AG08395 (cell line): ENCODE measurements at places on chromosomes 2 and 18.

DNA sequence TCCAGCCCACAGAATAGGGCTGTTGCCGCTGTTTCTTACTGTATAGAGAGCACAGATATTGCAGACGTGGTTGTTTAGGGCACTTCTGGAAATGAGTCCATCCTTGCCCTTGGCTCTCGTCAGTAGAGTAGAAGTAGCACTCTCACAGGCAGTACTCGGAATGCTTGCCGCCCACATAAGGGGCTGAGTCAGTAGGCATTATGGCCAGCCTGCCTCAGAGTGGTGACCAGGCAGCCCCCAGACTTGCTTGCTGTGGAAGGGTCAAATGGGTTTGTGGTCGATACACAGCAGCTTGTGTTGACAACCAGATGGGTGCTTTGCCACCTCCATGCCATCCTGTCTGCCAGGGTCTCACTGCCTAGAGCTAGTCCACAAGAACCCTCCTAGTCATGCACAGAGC, 38.7 kb downstream of the PLEKHB2 start:
- DNase-seq = no peak

- no peak for DNase-seq
These were observed 275.2 kb upstream of the LRRTM1 start for GRCh38 chr2:80579756-80580155.

DNA sequence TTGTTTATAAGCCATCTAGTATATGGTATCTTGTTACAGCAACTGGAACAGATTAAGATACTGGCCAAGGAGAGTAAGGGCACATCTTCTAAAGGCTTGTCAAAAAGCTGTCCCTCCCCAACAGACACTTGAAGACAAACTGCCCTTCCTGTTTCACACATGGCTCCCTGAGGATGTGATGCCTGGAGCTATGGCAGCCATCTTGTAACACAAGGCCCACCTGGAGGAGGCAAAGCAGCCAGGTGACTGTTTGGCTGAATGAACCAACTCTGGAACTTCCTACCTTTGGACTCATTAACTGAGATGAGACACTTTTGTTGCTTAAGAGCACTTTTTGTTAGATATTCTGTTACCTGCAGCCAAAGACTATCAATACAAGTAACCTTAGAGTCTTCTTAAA, 54.4 kb downstream of the SNORC start:
- DNase-seq = no peak

DNA sequence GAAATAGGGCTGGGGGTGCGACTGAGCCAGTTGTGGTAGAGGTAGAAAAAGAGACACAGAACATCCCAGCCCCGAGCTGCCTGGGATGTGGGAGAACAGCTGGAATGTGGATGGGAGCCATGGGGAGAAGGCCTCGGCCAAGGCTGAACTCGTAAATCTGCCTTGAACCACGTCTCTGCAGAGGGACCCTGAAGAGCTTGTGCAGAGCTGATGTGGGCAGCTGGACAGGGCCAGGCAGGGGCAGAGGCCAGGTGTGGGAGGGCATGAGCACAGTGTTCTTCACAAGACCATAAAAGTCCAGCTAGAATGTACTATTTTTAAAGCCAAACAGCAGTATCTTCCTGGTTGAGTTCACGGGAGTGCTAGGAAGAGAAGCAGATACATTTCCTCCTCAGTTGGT, 5.7 kb downstream of the TCF23 start:
- no peak for DNase-seq

GRCh38 chr2:7513834-7514233, 596.6 kb downstream of the RNF144A start:
- no peak for DNase-seq

DNA sequence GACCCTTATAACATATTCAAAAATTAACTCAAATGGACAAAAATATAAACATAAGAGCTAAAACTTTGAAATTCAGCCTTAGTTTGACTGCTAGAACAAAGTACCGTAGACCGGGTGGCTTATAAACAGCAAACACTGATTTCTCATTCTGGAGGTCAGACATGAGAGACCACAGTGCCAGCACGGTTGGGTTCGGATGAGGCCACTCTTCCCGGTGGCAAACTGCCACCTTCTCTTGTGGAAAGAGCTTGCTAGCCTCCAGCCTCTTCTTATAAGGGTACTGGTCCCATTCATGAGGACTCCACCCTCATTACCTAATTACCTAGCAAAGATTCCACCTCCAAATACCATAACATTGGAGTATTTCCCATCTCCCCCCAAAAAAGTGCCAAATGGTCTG, 91.3 kb downstream of the FAM210A start:
- DNase-seq = no peak
